Activated CD4-positive, alpha-beta T cell treated with anti-CD3 and anti-CD28 coated beads for 36 hours (primary cell): ENCODE measurements at places on chromosomes 2 and 18. TPM values are rescaled to one million over a fixed set of nuclear protein-coding genes. Genes with fewer than 3 reads are reported as not detected.

DNA sequence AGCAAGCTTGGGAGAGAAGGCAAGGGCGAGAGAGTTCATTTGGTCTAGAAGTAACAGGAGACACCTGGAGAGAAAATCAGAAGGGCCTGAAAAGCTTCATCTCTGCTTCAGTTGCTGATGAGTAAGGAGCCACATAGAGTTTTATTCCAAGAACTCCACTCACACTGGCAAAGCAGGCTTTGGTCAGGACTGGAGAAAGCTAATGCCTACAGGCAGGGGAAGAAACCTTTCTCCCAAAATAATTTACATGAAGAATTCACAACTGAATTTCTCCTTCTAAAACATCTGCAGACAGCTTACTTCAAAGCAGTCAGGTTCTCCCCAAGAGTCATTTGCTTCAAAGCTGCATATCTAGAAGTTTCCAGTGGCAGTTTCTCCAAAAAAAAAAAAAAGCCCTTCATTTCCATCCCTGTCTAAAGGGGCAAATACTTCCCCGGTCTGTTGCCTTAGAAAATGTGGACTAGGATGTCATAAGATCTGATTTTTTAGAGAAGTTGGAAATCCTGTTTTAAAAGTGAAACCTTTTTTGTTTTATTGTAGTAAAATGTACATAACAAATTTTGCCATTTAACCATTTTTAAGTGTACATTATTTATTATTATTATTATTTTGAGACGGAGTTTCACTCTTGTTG is 46.3 kb downstream of the TMEM247 start:
- no peak for DNase-seq

- DNase-seq, result no peak
Measured at GRCh38 chr2:48448274-48449061, 81.5 kb upstream of the STON1 start.

Gene DSG2
- 1.1 TPM for total RNA-seq

Gene RAPGEF4
- 0.50 TPM for total RNA-seq

Gene BMP10
- total RNA-seq, result not detected

- DNase-seq, result no peak
Measured at GRCh38 chr2:99445065-99445464, 44.8 kb downstream of the REV1 start.

Gene TTN
- total RNA-seq, result 1.6 TPM

GRCh38 chr2:232633413-232634205 is at the start of gene EFHD1:
TSS of gene EFHD1 (plus strand) at chr2:232633604. CDS start at chr2:232633705, 101 bp downstream.
- DNase-seq, result peak; percentile 66

DNA sequence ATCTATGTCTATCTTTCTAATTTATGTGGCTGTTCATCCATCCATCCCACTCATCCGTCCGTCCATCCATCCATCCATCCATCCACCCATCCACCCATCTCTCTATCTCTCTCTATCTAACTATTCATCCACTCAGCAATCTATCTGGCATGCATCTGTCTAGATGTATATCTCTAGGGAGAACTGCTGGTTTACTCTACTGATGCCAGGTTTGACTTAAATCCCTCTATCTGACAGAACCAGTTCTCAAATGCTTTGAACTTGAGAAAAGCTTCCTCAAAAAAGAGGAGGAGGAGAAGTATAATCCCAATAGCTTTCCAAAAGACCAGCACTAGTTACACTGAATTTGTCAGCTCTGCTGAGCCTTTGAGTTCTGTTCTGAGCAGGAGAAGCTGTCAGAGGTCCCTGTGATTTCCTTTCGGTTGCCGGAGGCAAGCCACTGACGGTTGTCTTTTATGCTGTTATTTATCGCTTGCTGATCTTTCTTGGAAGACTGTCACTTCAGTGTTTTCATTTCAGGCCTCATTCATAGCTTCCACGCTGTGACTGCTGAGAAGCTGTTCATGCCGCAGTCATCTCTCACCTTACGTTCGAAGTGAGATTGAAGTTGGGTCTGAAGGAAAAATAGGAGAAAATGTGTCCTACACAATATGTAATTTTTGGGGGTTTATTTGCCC is 129.4 kb upstream of the UXS1 start:
- no peak for DNase-seq

DNA sequence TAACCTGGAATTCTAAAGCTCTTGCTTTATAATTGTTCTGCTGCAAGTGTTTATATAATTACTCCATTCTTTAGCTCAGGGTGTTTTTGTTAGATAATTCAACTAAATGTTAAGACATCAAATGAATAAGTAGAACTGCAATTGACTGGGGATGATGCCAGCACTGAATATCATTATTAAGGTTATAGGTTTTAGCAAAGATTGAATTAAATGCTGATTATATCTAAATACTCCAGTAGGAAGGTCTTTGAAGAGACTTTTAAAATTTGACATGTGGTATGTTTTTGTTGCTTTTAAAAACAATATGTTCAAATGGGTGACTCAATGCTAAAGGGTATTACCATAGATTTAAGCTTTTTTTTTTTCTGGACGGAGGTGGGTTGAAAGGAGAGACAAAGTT is 170.1 kb upstream of the THUMPD2 start:
- DNase-seq, result no peak

- DNase-seq, result no peak
Measured at GRCh38 chr2:160399880-160400279, 93.7 kb downstream of the RBMS1 start.

GRCh38 chr2:215536510-215536909 is 100.6 kb upstream of the FN1 start:
- DNase-seq, result no peak

Gene GALNT13
- not detected for total RNA-seq

Gene KCNF1
- total RNA-seq, result not detected

Gene CABYR
- 0.46 TPM for total RNA-seq

DNA sequence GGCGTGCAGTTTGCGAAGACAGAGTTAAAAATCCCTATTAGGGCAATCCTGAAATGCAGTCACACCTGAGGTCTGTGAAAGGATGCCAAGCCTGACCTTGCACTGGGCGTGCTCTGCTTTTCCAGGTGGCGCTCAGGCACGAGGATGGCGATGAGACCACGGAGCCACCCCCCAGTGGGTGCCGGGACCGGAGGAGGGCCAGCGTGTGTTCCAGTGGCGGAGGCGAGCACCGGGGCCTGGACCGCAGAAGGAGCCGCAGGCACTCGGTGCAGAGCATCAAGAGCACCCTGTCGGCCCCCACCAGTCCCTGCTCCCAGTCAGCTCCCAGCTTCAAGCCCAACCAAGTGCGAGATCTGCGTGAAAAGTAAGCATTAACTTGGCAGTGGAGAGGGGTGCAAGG is 203.4 kb downstream of the TPGS2 start:
- DNase-seq, result no peak

GRCh38 chr18:58721566-58722239 is 50.4 kb downstream of the MALT1 start:
- peak; percentile 15 for DNase-seq

DNA sequence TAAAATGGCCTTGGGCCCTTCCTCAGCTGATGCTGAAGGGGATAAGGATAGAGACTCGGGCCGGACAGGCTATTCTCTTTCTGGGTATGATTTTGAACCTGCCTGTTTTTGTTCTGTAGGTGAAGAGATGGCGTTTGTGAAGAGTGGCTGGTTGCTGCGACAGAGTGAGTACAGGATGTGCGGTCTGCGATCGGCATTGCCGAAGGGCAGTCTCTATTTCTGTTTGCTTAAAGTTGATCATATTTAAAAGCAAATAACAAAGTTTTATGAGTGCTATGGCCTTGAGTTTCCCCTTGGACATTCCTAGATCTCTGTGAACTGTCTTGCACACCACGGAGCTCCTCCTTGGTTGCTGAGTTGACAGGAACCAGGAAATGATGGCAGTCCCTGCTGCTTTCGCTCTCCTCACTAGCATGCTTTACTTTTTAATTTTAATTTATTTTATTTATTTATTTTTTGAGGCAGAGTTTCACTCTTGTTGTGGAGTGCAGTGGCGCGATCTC is 15.7 kb downstream of the PLEKHB2 start:
- no peak for DNase-seq

DNA sequence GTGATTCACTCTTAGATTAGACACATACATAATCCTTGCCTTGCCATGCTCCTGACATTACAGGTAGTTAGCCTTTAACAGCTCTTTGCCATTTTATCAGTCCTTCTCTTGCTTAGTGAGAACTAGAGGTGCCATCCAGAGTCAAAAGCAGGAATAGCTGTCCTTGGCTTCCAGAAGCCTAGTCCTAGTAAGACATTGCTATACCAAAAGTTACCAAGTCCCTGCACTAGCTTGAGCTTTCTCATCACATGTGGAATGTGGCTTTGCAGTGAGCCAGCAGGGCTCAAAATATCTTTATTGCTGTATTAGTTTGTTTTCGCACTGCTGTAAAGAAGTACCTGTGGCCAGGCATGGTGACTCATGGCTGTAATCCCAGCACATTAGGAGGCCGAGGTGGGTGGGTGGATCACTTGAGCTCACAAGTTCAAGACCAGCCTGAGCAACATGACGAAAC is 104.7 kb upstream of the NOSTRIN start:
- no peak for DNase-seq

DNA sequence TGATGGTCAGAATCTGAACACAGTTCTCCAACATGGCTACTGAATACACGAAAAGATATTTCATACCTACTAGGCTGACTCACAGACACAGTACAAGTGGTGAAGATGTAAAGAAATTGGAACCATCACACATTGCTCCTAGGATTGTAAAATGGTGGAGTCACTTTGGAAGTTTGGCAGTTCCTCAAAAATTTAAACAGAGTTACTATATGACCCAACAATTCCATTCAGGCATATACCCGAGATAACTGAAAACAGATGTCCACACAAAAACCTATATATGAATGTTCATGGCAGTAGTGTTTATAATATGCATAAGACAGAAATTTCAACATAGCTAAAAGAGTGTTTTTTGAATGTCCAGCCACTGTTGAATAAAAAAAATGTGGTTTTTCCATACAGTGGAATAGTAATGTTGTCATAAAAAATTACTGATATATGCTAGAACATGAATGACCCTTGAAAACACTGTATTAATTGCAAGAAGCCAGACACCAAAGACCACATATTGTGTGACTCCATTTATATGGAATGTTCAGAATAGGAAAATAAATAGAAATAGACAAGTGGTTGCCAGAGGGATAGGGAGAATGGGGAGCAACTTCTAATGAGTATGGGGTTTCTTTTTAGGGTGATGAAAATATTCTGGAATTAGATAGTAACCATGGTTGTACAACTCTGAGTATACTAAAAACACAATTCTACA is 10.1 kb downstream of the RMP24 start:
- DNase-seq, result no peak

Gene SH3RF3
- 1.4 TPM for total RNA-seq

DNA sequence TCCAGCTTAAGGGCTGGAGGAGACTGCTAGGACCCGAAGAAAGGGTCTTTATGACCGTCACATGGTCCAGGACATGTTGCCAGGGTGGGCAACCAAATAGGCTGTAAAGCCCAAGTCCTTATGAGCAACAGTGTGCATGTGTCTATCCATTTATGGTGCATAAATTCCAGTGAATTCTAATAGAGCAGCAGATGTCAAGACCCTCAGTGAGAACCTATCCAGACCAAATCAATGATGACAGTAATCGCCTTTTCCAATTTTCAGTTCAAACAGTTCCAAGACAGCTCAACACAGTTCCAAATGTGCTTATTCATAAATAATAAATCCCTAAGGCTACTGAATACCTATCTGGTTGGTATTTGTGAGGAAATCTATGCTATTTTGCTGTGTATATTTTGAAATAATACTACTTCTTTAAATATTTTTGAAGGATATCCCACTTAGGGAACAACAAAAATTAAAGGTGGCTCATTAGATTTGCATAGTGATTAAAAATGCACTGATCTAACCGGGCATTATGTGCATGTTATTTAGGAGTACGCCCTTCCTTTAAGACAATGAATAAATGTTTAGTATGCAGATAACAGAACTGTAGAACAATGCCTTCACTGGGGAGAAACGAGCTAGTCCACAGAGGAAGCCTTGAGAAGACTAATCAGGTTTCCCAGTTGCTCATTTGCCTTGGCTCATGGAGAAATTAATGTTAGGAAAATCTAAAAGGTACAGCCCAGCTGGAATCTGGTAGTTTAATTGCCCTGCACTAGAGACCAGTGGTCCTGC is 519.5 kb upstream of the CHAC2 start:
- DNase-seq, result no peak

DNA sequence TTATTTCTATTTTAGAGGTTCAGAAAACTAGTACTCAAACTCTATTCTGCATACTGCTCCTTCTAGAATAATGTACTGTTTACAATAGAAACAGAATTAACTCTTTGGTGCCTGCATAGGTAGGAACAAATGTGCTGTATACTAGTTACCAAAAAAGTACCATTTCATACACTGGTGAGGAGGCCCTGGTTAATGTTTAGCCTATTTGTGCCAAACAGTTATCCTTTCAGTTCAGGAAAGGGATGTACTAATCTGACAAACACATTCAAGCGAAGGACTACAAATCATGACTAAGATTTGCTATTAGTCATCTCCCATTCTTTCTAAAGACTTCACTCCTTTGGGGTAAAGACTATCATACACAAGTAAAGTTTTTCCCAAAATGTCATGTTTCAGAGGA is 47.4 kb downstream of the EXOC6B start:
- no peak for DNase-seq

- DNase-seq, result no peak
Measured at GRCh38 chr2:223863491-223863890, 26.1 kb upstream of the AP1S3 start.

DNA sequence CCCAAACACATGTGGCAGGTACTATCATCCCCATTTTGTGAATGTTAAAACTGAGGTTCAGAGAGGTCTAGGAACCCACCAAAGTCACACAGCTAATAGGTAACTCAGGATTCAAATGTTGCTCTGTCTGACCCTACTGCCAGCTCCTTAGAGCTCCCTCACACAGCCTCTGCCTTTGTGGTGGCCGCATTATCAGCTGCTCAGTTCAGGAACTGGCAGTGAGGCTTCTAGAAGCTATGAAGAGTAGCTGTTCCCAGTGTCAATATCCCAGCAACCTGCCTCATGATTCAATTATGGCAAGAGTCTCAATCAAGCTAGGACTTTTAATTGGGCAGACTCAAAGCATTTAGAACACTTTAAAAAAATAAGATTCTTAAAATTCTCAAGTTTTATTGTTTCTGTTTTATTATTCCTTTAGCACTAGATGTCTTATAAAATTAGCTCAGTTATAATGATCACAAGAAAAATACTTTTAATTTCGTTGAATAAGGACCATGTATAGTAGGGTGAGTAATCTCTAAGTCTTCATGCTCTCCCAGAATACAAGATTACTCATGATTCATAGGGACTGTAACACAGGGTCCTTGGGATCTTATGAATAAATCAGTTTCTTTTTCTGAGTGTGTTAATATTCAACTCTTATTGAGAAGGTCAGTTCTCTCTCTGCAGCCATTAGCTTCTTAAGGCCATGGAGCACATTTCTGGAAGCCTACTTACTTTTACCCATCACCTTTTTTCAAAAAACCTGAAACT is 342.7 kb downstream of the RND3 start:
- DNase-seq, result no peak

Gene KIF3C
- total RNA-seq, result 5.3 TPM
